Kidney (tissue), 22 donors: ENCODE measurements at places on chromosomes 5 and 9.

DNA sequence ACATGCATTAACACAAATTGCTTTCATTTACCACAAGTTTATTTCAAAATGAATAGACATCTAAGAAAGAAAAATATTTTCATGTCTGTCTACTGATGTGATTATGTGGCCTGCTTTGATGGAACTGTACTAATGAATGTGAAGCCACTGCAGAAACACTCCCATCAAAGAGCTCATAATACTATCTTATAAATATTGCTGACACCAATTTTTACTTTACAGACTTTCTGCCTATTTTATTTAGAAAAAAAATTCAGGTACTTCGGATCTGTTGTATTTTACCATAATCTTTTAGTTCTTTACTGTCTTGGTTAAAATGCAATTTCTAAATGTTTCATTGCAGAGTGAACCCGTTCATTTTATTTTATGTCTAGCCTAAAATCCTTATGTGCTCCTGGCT is 281.9 kb downstream of the ICE1 start:
- H3K27me3 ChIP-seq, result no peaks in the 10 kb centered on the region
- H3K4me1 ChIP-seq, result no peaks in the 10 kb centered on the region
- no peak overlapping the region for H3K4me3 ChIP-seq
- no peak overlapping the region for H3K27ac ChIP-seq
- DNase-seq, result no peak

DNA sequence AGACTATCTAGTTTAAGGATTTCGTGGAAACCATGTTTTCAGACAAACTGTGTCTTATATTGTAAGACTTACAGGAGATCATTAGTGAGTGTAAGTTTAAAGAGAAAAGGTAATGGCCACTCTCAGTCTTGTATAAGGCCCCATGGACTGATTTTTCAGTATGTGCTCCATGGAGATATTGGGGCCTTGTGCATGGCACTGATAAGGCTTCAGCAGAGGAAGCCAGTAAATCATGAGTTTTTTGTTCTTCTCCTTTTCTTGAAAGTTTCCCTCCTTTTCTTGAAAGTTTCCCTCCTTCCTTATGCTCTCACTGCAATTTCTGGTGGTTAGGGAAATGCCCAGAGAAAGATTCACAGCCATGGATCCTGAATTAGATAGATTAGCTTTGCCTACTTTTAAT is 471.3 kb downstream of the LRRC70 start:
- no peak overlapping the region for H3K27ac ChIP-seq
- H3K4me3 ChIP-seq, result no peak overlapping the region
- H3K4me1 ChIP-seq, result no peaks in the 10 kb centered on the region
- H3K27me3 ChIP-seq, result no peaks in the 10 kb centered on the region
- DNase-seq, result no peak

DNA sequence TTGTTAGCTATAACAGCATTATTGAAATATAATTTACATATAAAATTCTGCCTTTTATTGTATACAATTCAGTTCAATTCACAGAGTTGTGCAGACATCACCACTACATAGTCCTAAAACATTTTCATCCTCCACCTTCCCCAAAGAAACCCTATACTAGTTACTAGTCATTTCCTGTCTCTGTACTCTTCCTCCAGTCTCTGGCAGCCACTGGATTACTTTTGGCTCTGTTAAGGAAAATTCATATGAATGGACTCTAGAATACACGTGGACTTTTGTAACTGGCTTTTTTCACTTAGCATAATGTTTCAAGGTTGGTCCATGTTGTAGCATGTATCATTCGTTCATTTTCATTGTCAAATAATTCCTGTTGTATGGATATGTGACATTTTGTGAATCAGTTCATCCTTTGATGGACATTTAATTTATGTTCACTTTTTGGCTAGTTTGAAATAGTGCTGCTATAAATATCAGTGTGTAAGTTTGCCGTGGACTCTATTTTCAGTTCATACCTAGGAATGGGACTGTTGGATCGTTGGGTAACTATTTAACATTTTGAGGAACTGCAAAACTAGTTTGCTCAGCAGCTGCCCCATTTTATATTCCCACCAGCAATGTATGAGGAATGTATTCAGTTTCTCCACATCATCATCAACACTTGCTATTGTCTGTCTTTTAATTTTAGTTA is 9.7 kb downstream of the ICE1 start:
- peaks cover 6% of the 10 kb centered on the region for H3K4me1 ChIP-seq
- H3K36me3 ChIP-seq, result no peaks in the 10 kb centered on the region
- DNase-seq, result no peak
- no peaks in the 10 kb centered on the region for H3K27me3 ChIP-seq
- no peak overlapping the region for H3K27ac ChIP-seq

DNA sequence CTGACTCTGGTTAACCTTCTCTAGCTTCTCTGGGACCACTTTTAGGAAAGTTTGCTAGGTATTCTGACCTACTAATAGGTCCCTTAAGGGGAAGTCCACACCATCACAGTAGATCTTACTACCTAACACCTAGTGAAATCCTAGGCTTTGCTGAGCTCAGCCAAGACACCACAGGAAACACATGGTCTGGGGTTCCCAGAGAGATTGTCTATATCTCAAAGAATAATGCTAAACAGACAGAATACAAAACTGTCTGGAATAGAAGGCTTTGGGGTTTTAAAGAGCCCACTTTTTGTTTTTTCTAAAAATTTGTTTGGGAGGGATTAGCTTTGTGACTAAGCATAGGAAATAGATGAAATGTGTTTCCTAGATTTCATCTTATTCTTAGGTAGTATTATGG is 395.1 kb downstream of the ARHGEF28 start:
- no peak for DNase-seq
- H3K4me3 ChIP-seq, result no peak overlapping the region
- H3K36me3 ChIP-seq, result no peaks in the 10 kb centered on the region
- H3K4me1 ChIP-seq, result no peaks in the 10 kb centered on the region
- no peak overlapping the region for H3K27ac ChIP-seq

DNA sequence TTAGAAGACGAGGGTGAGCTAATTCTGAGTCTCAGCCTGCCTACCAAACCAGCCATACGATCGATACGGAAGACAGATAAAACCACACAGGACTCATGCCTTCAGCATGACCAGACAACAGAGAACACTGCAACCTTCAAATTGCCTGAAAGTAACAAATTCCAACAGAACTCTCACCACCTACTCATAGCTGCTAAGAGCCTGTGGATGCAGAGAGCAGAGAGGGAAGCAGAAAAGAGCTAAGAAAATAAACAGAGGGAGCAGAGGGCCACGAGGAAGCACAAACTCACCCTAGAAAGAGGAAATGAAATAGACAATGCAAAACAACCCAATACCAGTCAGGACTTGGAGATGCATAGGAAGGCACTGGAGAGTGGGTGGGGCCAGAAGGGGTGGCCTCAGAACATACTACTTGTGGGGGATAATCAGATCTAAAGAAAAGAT is 86.7 kb upstream of the TAS2R1 start:
- no peaks in the 10 kb centered on the region for H3K27me3 ChIP-seq
- no peaks in the 10 kb centered on the region for H3K36me3 ChIP-seq
- no peak overlapping the region for H3K27ac ChIP-seq
- H3K4me1 ChIP-seq, result no peaks in the 10 kb centered on the region
- no peak overlapping the region for H3K4me3 ChIP-seq

DNA sequence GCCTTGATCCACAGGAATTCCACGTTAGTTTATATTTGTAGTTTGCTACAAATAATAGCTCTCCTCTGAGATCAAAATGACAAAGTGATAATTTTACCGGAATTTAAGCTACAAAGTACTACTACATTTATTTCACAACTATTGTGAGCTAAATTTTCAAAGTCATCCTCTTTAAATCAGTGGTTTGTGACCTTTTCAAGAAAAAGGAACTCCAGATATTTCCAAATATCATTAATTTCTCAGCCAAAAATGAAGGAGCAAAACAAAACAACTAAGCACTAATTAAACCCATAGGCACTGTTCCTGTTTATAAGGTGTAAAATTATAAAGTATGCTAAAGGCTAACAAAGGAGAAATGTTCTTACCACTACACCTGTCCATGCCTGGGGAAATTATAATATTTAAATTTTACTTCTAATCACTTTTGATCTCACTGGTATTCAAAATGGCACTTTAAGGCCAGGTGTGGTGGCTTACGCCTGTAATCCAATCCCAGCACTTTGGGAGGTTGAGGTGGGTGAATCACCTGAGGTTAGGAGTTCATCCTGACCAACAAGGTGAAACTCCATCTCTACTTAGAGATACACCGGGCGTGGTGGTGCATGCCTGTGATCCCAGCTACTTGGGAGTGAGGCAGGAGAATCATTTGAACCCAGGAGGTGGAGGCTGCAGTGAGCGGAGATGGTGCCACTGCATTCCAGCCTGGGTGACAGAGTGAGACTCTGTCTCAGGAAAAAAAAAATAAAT is 77.5 kb downstream of the CEMIP2 start:
- H3K27ac ChIP-seq, result no peak overlapping the region
- H3K4me3 ChIP-seq, result no peak overlapping the region
- no peak for DNase-seq
- H3K27me3 ChIP-seq, result no peaks in the 10 kb centered on the region
- no peaks in the 10 kb centered on the region for H3K4me1 ChIP-seq

DNA sequence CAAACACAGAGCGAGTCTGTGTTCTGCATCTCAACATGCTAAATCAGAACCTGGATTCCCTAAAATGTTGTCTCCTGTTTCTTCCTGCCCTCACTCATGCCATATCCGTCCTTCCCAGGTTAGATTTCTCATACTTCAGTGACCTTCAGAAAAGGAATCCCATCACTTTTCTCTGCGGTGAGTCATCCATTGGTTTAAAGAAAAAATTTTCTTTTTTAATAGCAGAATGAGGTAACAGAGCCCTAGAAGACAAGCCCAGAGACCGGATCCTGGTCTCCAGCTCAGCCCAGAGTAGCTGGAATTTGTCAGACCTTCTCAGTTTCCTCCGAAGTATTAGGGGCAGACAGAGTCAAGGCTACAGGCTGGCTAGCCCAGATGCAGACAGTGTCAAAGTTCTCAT is 143.2 kb upstream of the DMRT1 start:
- no peak overlapping the region for H3K4me3 ChIP-seq
- no peaks in the 10 kb centered on the region for H3K27me3 ChIP-seq
- no peak for DNase-seq
- no peak overlapping the region for H3K27ac ChIP-seq
- no peaks in the 10 kb centered on the region for H3K36me3 ChIP-seq
- no peaks in the 10 kb centered on the region for H3K4me1 ChIP-seq

DNA sequence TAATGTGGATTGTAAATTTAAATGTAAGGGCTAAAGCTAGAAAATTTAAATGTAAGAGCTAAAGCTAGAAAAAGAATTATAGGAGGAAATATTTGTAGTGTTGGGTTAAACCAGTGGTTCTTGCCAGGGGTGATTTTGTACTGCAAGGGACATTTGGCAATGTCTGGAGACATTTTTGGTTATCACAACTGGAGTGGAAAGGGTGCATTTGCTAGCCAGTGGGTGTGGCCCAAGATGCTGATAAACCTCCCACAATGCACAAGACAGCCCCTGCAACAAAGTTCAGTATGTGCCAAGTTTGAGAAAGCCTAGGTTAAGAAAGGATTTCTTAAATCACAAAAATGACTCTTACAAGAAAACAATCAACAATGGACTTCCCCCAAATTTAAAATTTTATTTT is 31.6 kb upstream of the ELL2 start:
- H3K27me3 ChIP-seq, result no peaks in the 10 kb centered on the region
- H3K4me1 ChIP-seq, result peaks cover 11% of the 10 kb centered on the region
- no peak overlapping the region for H3K27ac ChIP-seq
- H3K4me3 ChIP-seq, result no peak overlapping the region
- no peaks in the 10 kb centered on the region for H3K36me3 ChIP-seq

DNA sequence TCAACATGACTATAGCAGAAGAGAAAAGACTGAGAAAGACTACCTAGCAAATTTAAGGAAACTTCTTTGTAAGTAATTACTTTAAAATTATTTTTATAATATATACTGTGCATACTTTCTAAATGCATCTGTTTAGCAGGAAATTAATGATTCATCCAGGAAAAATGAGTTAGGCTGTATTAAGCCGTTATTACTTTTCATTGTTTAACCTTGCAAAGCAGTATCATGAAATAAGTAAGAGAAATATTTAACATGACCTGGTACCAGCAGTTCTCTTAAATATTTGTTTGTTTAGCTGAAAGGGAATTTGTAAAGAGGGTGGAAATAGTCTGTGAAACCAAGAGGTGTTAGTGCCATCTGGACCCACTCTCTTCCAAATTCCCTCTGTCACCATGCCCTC is 175.0 kb downstream of the GNAQ start:
- peaks cover 9% of the 10 kb centered on the region for H3K4me1 ChIP-seq
- DNase-seq, result no peak
- H3K36me3 ChIP-seq, result no peaks in the 10 kb centered on the region
- H3K27me3 ChIP-seq, result no peaks in the 10 kb centered on the region
- H3K4me3 ChIP-seq, result no peak overlapping the region

- no peaks in the 10 kb centered on the region for H3K27me3 ChIP-seq
- H3K27ac ChIP-seq, result no peak overlapping the region
- no peak overlapping the region for H3K4me3 ChIP-seq
- H3K36me3 ChIP-seq, result no peaks in the 10 kb centered on the region
- H3K4me1 ChIP-seq, result no peaks in the 10 kb centered on the region
These were observed 40.7 kb downstream of the ASTN2 start for GRCh38 chr9:117374076-117374725.

GRCh38 chr9:88531920-88532698 is 2.9 kb upstream of the NXNL2 start:
- no peak overlapping the region for H3K4me3 ChIP-seq
- no peaks in the 10 kb centered on the region for H3K27me3 ChIP-seq
- no peaks in the 10 kb centered on the region for H3K36me3 ChIP-seq
- H3K27ac ChIP-seq, result peak overlapping the region; percentile 26
- H3K4me1 ChIP-seq, result peaks cover 19% of the 10 kb centered on the region

DNA sequence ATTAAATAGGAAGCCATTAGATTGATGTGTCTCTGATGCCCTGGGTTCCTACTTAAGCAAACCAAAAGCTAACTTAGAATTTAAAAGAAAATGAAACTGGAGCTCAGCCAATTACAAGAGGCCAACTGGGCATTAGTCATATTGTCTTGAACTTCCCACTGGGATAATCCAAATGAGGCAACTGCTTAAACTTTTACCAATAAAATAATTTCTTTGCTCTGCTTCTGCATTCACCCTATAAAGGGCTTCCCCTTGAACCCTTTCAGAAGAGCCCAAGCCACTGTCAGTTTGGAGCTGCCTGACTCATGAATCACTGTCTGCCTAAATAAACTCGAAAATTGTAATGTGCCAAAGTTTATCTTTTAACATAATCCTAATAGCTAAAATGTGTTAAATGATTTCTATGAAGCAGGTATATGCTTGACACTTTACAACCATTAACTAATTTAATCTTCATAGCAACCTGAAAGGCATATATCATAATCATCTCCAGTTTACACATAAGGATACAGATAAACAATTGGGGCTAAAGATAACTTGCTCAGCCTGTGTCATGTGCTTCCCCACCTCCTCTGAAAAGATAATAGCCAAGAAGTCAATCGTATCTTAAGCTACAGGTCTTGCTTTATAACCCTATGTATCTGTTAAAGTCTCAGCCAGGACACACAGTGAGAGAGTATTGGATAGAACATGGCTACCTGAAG is 11.5 kb downstream of the GPR150 start:
- H3K27me3 ChIP-seq, result no peaks in the 10 kb centered on the region
- no peak overlapping the region for H3K4me3 ChIP-seq
- H3K36me3 ChIP-seq, result no peaks in the 10 kb centered on the region
- H3K27ac ChIP-seq, result no peak overlapping the region

- H3K27me3 ChIP-seq, result no peaks in the 10 kb centered on the region
- no peaks in the 10 kb centered on the region for H3K36me3 ChIP-seq
- H3K4me1 ChIP-seq, result no peaks in the 10 kb centered on the region
These were observed 33.0 kb upstream of the NCS1 start for GRCh38 chr9:130139251-130139650.
